KBM-7 (cell line): ENCODE measurements at places on chromosomes 5 and 9.

- no peak for DNase-seq
Measured at GRCh38 chr5:39968381-39968780, 543.6 kb upstream of the DAB2 start.

DNA sequence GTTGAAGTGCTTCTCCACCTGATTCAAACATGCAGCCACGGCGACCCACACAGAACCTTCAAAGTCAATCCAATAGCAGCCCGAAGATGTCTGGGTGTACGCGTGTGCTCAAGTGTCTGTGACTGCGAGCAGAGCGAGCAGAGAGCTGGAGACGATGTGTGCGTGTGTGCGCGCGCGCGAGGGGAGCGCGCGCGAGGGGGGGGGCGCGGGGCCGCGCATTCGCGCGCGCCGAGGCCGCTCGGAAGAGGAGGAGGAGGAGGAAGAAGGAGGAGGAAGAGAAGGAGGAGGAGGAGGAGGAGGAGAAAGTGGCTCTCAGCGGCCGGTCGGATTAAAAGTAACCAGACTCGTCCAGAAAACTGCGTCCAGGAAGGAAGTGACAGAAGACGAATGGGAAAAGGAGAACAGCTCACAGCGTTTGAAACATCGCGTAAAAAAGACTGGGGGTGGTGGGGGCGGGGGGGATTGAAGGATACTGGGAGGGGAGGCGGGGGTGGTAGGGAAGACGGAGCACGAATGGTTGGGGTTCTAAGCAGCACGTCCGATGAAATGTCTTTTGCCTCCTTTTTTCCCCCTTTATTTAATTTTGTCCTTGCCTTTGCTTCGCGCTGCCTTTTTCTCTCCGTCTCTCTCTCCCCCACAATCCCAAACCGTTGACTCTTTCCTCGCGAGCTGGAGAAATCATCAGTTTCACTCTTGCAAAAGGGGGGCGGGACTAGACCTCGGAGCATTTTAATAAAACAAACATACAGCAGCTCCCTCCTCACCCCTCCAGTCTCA lies at the start of gene MEF2C:
TSS of gene MEF2C (minus strand) at position 126 of the 777 bp plus-strand sequence. CDS start 59,396 bp downstream, outside the sequence.
- peak; percentile 97 for DNase-seq

GRCh38 chr5:151614565-151614964 lies 23.4 kb upstream of the FAT2 start:
- no peak for DNase-seq

GRCh38 chr5:146751781-146752401 lies 126.7 kb downstream of the PPP2R2B start:
- peak; percentile 94 for DNase-seq

- peak; percentile 78 for DNase-seq
Measured at GRCh38 chr9:134099123-134099761, 31.4 kb upstream of the BRD3 start.

DNA sequence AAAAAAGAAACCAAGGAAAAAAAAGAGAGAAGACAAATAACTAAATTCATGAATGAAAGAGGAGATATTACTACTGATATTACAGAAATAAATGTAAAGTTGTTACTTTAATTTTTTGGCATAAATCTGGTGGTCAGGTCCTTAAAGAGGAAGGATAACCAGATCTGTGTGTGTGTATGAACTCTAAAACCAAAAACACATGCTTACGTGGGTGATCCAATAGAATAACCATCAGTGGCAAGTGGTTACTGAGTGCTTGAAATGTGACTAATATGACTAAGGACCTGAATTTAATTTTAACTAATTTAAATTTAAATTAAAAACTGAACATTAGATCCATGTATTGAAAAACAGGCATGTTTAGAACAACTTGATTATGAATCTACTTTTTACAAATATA lies 10.3 kb downstream of the SLC28A3 start:
- DNase-seq, result no peak

DNA sequence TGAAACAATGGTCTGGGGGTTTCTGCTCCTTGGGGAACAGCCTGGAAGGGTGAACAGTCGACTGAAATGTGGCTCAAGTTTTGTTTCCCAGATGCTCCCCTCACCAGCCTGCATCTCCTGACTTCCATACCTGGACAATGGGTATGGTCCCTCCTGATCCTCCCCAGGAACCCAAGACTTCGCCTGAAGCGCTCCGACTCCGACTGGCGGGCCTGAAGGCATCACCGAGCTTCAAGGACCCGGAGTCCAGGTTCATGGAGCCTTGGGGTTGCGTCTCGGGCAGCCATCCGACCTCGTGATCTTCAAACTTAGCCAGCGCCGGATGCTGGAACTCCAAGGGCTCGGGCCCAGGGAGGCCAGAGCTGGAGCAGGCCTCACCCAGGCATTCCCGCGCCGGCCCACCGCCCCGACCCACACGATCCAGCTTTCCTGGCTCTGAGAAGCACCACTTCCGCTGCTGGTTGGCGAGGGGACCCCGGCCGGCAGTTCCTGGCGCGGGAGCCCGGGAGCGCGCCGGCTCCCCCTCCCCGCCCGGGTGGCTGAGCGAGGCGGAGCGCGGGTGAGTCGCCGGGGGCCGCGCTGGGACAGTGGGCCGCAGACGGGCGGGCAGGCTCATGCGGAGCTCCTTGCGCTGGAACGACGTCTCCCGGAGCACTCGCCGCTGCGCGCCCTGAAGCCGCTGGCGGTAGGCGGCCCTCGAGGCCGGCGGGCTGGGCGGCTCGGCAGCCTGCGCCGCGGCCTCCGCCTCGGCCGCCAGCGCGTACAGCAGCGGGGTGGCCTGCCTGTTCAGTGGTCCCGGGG lies 5.2 kb downstream of the SHROOM1 start:
- DNase-seq, result no peak

DNA sequence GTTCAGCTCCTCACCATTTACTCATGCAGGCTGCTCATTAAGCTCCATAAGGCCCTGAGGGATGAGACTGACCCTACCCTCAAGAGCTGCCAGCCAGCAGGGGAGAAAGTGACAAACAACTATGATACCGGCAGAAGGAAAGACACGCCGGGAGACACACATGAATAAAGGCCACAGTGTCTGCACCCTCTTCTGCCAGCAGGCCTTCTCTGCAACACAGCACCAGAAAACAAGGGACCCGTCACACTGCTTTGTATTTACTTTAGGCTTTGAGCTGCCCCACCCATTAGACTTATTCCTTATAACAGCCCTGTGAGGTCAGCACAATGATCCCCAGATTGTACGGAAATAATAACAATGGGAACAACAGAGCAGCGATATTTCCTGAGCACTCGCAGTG lies 7.2 kb downstream of the GABBR2 start:
- no peak for DNase-seq

DNA sequence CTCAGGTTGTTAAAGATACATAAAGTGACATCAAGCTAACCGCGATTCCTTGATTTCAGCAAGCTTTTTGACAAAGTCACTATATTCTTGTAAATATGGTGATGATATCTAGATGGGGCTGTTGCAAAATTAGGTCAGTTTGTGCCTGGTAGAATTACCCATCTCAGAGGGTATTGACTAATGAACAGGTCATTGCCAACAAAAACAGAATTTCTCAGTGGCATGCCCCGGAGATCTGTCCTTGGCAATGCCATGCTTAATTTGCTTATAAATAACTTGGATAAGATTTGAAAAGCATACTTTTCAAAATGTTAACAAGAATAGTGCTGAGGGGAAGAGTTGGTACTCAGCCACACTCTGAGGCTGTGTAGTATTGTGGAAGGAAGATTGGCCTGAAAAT lies 783.3 kb upstream of the SEMA6A start:
- DNase-seq, result no peak

DNA sequence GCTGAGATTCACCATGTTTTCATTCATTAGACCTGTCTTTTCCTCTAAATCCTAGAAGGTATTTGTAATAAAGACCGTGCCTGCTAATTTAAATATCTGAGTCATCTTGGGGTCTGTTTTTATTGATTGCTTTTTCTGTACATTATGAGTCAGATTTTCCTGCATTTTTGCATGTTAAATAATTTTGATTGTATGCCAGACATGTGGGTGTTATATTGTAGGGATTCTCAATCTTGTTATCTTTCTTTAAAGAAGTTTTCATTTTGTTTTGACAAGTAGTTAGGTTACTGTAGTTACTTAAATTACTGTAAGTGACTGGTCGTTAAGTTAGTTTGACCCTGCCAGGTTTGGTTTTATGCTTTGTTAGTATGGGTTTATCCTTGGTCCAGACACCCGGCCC lies 35.1 kb downstream of the EXOSC2 start:
- no peak for DNase-seq

- no peak for DNase-seq
Measured at GRCh38 chr5:71839096-71839884, 120.2 kb downstream of the CARTPT start.

DNA sequence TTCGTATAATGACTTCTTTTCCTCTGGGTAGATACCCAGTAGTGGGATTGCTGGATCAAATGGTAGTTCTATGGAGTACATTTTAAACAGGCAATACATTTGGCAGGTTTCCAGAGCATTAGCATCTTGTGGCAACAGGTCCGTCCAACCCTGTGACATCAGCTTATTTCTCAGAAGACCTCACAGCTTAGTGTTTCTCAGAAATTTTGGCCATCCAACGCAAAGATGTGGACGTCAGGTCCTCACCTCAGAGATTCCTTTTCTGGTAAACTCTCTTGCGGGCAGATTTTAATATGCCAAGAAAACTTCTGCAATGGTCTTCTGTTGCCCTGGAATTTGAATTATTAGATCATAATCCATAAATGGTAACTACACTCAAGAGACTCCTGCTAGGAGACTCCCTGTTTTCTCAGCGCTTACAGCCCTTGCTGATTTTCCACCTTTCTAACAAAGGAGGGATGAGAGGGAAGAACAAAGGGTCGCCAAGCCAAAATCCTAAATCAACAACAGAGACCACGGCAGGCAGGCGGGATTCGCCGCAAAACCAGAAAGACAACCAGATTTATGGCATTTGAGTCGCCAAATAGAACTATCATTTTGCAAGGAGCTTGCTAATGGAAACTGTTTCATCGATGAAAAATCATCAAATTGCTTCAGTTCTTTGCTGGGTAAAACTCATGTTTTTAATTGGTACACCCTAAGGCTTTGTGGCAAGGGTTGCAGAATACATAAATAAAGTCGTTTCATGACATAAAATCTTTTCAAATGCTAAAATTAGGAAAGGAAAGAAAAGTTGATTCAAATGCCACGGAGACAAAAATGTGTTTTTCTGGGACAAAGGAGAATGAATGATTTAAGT lies 34.1 kb upstream of the PLPP1 start:
- peak; percentile 40 for DNase-seq

DNA sequence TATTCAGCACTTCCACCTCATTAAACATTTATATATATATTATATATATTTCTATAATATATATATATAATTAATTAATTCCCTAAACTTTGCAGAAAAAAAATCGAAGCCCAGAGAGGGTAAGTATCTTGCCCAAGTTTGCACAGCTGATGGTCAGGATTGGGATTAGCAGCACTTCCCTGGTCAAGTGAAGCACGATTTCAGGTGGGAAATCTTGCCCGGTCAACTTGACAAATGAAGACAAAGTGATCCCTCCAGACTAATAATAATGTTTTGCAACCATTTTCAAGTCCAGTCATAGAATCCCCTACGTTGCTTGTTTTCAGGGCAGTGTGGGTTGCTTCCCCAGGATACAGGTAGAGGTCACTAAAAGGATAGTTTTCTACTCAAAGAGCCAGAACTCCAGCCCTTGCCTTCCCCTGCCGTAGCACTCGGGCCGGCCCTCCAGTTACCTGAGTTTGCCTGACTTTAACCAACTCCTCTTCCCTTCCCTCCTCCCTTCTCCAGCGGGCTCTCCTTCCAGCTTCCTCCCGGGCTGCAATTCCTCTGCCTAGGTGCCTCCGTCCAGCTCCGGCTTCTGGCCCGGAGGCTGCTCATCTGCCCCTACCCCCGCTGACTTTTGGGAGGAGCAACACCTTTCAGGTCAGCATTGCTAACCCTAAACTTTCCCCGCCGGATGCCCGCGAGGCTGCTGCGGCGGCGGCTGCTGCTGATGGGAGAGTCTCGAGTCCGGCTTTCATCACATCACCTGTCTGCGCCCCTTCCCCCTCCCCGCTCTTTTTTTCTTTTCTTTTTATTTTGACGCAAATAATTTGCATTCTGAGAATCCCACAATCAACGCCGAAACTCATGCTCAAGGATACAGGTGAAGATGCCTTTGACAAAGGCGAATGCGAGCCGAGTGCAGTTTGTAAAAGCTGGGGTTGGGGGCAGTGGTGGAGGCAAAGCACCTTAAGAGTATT lies 930 bp downstream of the PRLR start:
- DNase-seq, result no peak

DNA sequence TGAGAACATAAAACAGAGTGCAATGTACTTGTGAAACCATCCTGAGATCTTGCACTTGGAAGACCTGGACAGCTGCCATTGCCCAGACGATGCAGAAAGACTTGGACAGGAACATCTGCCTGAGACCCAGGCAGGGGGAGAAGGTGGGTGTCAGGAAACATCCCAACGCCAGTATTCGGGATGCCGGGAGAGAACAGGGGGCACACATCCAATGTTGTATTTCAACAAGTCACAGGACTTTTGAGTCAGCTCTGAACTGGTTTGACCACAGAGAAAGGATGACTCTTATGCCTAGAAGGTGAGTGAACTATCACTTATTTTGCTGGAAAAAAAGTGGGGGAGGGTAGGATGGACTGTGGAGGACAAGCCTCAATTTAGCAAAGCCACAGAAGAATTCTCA lies 124.6 kb downstream of the ROR2 start:
- DNase-seq, result no peak

DNA sequence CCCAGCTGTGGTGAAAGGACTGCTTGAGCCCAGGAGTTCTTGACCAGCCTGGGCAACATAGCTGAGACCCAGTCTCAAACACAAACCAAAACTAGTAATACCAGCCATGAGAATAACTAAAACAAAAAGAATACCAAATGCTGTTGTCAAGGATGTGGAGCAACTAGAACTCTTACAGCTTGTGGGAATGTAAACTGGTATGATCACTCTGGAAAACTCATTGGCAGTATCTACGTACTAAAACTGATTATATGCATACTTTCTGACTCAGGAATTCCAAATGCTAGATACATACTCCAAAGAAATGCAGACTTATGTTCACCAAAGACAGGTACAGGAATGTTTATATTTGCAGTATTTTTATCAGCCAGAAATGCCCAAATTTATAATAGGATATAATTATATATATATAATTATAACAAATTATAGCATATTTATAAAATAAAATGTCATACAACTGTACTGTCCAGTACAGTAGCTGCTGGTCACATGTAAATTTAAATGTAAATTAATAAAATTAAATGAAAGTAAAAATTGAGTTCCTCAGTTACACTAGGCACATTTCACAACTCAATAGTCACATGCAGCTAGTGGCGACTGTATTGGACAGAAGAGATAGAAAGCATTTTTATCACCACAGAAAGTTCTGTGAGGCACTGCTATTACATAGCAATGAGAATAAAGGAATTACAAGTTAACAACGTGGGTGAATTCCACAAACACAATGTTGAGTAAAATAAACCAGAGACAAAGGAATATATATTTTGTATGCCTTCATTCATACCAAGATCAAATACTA lies 118.5 kb downstream of the GNAQ start:
- DNase-seq, result no peak

GRCh38 chr9:132914924-132915323 lies 29.5 kb downstream of the TSC1 start:
- DNase-seq, result no peak

GRCh38 chr5:17839848-17840247 lies 205.6 kb downstream of the TAF11L14 start:
- DNase-seq, result no peak

GRCh38 chr9:94918038-94918753 lies 191.7 kb downstream of the AOPEP start:
- DNase-seq, result peak; percentile 40
